A549 (cell line): ENCODE measurements at places on chromosomes 2 and 18.

GRCh38 chr18:46155641-46156051 lies 51.5 kb downstream of the HAUS1 start:
- peak; percentile 69 for DNase-seq

GRCh38 chr2:218023636-218024035 lies 20.8 kb upstream of the TNS1 start:
- no peak for DNase-seq

- DNase-seq: no peak
Observed at GRCh38 chr2:236912326-236913120, 173.2 kb upstream of the COPS8 start.

DNA sequence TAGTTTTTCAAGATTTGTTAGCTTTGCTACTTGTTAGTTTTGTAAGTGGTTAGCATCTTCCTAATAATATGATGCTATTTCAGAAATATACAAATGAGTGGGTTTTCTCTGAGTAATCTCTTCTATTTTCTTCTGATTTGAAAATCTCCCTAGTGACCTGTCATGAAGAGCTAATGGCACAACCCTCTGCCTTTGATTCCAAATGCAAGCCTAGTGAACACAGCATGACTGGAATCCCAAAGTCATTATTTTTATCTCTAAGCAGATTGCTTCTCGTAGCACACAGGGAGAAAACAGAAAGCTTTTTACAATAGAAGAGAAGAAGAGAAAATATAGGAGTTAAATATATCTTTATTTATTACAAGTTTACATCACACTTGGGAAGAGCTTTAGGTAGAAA lies 295.5 kb downstream of the LRATD1 start:
- DNase-seq: no peak

- DNase-seq: no peak
Observed at GRCh38 chr2:66573416-66573815, 138.5 kb downstream of the MEIS1 start.

DNA sequence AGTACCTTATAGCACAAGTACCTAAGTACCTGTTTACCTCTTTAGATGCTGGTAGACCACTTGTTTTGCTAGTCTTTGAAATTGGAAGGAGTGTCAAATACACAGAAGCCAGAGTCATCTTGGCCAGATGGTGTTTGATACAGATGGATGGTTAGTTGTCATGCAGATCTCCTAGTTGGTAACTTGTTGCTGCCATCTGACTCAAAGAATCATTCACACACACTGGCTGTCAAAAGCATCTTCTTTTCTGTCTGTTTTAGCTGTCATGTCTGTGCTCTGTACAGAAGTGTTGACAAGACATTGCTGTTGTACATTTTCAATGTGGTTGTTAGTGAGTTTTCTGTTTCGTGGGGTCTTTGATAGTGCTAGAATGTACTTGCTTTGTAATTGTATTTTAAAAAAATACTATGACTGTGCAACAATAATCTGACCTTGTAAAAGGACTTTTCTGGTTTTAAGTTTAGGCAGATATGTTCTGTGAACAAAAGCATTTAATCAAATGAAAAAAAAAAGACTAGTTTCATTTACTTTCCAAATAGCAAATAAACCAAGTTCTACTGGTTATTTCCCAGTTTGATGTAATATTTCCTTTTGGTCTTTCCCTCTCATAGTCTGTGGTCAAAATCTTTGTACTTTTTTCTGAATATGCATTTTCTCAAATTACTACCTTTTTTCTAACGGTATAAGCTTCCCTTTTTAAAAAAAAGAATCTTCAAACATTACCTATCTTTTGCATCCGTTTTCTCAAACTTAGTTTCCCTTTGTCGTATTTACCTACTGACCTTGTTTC lies 39.9 kb downstream of the TANK start:
- no peak for DNase-seq

DNA sequence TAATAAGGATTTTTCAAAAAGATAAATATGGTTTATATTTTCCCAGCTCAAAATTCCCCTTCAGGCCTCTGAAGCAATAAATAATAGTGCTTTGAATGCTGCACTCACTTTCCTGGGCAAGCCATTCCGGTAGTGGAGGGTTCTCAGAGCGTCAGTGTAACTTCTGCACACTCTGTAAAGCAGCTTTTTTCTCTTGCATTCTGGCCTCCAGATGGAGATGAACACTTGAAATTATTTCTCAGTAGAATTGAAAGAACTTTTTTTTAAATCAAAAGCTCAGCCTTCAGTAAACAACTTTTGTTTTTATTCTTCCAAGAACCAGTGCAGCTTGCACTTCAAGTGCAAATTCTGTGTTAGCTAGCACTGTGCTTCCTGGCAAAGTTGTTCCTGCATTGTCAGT lies 281.1 kb upstream of the RAB12 start:
- no peak for DNase-seq

DNA sequence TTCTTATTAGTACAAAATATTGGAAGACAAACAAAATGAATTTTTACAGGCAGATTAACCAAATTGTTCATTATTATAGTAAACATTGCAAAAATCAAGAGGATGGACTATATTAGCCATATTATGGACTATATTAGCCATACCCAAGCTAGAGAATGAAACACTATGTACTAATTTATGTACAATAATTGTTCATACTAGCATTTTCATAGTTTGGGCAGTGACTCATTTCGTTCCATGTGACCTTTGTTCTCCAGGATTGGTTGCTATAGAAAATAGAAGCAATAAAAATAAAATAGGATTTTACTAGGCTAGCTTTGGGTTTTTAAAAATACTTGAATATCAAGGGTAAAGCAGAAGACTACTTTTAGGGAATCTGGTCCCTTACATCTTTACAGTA lies 176.8 kb downstream of the ZEB2 start:
- no peak for DNase-seq

DNA sequence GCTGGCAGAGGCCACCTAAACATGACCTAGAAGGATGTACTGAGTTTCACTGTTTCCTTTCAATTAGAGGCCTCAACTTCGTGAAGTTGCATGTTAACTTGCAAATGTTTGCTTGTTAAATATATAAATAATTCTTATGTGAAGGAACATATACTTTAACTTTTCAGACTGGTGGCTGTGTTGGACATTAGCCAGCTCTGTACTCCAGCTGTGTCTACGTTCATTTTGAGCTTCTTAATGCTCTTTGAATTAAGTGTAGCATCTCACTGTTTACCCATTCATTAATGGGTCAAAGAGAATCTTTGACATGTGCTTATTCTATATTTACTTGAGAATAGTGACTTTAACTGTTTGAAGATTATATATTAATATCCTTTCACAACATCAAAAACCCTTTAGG lies 823.2 kb upstream of the ID2 start:
- DNase-seq: no peak

GRCh38 chr2:124646166-124646815 lies 621.2 kb downstream of the CNTNAP5 start:
- no peak for DNase-seq

GRCh38 chr2:43407935-43408334 lies 181.5 kb upstream of the ZFP36L2 start:
- no peak for DNase-seq

GRCh38 chr2:138424436-138425140 lies 77.0 kb upstream of the SPOPL start:
- DNase-seq: no peak

GRCh38 chr2:189203177-189203799 lies 23.7 kb upstream of the COL5A2 start:
- DNase-seq: peak; percentile 59

- no peak for DNase-seq
Observed at GRCh38 chr2:12728221-12728777, 11.6 kb downstream of the TRIB2 start.

DNA sequence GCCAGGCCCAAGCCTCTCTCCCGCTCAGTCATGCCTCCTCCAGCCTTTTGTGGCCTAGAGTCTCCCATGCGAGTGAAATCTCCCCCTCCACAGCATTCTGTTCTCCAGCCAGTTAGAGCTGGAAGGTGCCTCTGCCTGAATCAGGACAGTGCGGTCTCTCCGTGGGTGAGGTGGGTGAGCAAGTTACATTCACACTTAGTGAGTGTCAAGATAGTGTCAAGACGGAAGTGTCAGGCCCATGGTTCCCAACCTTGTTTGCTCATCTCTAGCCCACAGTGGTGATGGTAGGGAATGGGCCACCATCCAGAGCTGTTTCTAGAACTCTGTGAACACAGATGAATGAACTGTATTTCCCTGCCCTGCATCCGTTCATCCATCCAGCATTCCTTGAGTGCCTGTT lies 59.5 kb downstream of the LPIN1 start:
- no peak for DNase-seq

- DNase-seq: no peak
Observed at GRCh38 chr2:19932928-19933327, 31.1 kb upstream of the TTC32 start.

GRCh38 chr2:63698786-63699548 lies 110.2 kb downstream of the MDH1 start:
- DNase-seq: peak; percentile 93

DNA sequence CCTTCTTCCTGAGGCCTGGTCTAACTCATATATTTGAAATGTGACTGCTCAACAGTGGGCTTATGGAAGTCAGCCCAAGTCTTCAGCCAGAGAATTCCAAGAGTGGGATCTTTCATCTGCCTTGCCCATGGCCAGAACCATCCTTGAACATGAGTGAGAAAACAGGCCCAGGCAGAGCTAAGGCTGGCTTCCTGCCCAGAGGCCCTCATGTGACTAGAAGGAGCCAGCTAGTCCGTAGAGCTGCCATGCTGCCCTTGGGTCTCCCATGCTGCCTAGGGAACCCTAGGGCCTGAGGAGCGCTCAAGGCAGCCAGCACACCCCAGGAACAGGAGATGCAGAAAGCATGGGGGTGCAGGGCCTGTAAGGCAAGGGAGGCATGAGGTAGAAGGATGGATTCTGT lies 203.6 kb downstream of the FHOD3 start:
- no peak for DNase-seq

DNA sequence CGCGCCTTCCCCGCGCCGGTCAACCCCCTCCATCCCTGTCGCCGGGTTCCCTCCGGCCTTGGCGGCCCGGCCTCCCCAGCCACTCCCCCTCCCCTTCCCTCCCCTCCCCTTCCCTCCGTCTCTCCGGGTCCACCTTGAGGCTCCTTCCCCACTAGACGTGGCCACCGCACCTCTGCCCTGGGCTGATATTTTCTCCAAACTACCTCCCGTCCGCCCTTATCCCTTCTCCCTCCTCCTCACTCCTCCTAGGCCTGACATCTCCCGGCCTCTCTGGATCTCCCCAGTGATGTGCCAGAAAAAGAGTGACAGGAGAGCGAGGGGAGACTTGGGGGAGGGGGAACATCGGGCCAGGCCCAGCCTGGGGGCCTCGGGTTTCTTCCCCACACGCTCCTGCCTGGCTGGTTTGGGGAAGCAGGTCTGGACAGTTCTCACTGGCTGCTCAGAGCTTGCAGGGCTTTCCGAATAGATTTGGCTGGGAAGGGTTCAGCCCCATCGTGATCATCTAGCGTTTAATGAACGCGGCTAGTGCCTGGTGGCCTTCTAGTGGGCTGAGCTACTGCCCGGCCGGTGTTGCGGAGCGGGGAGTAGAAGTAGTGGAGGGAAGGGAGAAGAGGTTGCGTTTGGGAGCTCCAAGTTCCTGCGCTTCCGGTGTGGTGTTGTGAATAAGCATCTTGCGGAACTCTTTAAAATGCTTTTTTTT lies 641 bp downstream of the MAPRE3 start:
- DNase-seq: no peak

DNA sequence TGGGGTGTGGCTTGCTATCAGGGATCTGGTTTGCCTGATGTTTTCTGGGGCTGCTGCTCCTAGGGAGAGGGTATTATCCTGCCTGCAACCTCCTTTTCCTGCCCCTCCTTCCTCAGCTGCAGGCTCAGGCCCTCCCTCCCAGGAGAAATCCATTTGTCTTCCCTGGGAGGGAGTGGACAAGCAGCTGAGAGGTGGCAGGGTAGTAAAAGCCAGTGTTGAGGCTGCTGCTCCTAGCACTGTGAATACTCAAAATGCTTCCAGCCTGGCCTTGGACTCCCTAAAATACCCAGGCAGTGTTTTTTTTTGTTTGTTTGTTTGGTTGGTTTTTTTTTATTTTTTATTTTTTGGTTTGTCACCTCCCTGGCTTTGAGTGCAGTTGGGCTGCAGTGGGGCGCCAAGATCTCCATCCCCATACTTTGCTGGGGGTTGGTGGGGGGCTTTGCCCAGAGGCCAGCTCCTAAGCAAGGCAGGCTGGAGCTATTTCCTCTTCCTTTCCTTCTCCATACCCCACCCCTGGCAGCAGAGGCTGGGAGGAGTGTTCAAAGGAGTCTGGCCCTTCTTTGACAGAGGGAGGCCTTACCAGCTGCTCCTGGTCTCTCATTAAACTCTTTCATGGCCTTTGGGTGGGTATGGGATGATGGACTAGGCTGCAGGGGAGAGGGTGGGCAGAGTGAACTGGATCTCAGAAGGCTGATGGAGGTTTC lies 13.6 kb downstream of the HOXD3 start:
- no peak for DNase-seq

- DNase-seq: no peak
Observed at GRCh38 chr2:203889944-203890343, 22.4 kb downstream of the CTLA4 start.

DNA sequence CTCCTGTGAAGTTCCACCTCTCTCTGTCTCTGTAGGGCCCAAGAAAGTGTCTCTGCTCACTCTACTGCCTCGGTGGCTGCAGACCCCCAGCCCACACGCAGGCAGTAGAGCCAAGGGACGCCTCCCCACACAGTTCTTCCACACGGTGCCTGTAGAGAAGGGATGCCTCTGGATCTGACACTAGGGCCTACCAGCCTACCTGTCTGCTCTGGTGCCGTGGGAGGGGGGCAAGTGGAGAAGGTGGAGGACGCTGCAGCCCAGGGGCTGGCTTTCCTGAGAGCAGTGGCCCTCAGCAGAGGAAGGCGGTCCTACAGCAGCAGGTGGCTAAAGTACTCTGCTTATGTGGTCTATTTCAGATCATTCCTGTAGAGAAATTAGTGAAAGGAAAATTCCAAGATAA lies 9.0 kb upstream of the TMEM214 start:
- no peak for DNase-seq

DNA sequence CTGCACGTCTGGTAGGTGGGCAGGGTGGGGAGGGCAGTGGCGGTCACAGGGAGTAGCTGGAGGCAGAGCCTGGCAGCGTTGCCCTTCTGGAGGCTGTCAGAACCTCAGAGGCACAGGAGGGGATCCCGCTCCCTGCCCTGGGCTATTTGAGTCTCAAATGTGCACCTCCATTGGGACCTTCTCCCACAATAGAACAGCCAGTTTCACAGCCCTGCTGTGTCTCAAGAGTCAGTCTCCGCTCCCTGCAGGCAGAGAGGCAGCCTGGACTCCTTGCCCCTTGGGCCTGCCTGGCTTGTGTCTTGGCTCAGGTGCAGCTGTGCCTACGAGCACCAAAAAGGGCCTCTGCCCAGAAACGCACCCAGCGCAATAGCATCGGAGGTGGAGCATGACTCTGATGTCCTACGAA lies 57.4 kb downstream of the FAM168B start:
- DNase-seq: no peak

GRCh38 chr18:9884532-9885140 lies 1.1 kb upstream of the TXNDC2 start:
- DNase-seq: no peak

DNA sequence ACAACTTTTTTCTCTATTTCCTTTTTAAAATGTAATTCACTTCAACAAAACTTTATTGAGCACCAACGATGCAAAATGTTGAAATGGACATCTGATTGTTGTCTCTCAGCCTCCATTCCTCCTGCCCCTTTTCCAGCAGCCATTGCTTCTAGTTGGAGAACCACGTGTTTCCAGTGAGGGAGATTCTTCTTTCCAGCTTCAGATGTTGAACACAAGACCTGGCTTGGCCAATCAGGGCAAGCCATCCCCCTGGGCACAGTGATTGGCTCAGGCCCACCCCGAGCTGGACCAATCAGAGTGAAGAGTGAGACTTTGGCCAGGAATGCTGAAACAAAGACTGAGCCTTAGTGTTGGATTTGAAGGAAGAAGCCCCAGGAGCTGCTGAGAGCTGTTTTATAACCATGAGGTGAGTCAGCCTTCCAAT lies 59.0 kb downstream of the E2F6 start:
- DNase-seq: no peak

GRCh38 chr18:62637807-62638687 lies 77.3 kb upstream of the PHLPP1 start:
- peak; percentile 31 for DNase-seq
